ENCODE measurements at places on chromosomes 13 and 19.
A peak's percentile ranks its signal among the peaks of the same experiment; 100 is the strongest.

GRCh38 chr13:73451221-73452029 is 392.6 kb downstream of the KLF5 start:
- no peak for DNase-seq

- DNase-seq, result peak; percentile 67
Observed at GRCh38 chr19:10565028-10565566, 713 bp downstream of the KRI1 start.

DNA sequence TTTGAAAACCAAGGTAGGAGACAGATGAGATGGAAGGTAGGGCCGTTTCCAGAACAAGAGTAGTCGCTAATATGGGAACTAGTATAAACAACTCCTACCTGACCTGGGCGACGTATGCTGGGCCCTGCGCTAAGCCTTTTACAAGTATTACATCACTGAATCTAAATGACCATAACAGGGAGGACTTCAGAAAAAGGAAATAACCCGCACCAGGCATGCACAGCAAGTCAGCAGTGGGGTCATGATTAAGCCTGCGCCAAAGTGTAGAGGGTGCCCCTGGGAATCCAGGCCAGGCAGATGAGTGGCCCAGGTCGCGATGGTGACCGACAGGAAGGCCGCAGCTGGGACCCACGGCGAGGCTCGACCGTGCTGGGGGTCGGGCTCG is 613 bp downstream of the ATP13A1 start:
- DNase-seq, result no peak

DNA sequence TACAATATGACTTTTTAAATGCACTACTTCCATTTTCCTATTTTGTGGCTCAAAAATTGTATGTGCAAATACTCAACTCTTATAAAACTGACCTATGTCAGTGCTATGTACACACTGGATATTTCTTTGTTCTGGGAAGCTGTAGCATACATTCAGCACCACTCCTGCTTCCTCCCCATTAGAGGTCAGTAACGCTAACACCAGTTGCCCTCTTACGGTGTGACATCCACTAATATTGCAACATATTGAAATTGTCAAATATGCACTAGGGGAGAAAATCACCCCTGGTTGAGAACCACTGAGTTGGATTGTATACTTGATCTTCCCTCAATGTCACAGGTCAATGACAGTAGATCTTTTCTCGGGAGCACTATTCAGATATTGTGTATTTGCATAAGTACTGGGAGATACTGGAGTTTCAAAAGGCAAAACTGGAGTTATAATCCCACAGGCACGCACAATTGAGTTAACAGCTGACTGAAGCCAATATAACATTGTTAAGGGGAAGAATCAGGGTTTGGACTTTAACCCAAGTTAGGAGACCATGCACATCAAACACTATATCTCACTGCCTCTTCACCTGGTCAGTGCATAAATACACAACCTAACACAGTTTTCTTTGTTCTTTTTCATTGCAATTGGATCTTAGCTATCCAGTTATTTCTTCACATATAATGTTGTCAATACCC is 1276.5 kb upstream of the MIR17HG start:
- DNase-seq, result no peak

DNA sequence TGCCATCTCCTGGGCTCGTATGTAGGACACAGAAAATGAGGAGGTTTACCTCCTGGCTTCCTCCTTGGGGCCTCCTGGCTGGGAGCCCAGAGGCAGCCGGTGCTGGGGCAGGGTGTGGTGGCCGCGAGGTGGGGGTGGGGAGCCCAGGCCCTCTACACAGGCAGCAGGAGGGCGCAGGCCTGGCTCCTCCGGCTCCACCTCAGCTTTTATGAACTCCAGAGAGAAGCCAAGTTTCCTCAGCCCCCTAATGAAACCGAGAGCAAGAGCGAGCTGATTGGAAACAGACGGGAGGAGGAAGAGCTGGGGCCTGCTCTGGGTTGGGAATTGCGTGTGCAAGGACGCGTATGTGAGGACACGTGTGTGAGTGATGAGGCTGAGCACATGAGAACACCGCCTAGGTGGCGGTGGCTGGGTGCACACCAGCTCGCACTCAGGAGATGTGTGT is 23.1 kb downstream of the LYL1 start:
- DNase-seq, result no peak

DNA sequence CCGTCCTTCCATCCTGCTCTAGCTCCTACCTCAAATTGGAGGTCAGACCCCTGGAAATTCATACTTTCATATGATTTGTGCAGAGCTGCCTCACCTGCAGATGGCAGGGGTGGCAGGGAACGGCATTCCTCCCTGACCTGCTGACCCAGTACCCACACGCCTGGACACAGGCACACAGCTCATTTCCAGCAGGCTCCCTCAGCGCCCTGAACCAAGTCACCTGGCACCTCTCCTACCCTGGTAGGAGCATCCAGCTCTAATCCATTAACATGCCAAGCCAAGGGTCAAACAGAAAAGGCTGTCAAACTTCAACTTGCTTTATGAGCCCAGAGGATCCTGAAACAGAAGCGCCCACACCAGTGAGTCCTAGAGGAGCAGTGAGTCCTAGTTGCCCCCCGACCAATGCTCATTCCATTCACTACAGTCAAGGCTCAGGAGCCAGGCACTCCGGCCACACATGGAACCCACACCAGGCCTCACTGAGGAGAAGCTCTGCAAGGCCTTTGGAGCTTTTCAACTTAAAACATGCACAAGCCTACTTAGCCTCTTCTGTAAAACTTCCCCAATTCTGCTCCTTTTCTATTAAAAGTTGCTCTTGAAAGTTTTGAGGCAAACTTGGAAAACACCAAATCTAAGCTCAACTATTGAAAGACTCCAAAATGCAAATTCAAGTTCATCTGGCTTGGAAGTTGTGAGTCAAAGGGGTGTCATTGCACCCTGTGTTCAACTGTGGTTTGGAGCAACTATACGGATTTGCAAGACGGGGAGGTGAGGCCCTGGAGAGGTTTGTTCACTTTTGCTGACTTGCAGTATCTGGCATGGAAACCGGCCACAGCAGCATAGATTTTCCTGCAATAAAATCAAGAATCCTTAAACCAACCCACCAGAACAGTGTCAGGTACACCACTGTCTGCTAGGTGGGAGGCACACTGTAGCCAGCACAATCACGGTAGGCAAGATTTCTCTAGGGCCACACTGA is 96.7 kb downstream of the CRYL1 start:
- DNase-seq, result no peak

DNA sequence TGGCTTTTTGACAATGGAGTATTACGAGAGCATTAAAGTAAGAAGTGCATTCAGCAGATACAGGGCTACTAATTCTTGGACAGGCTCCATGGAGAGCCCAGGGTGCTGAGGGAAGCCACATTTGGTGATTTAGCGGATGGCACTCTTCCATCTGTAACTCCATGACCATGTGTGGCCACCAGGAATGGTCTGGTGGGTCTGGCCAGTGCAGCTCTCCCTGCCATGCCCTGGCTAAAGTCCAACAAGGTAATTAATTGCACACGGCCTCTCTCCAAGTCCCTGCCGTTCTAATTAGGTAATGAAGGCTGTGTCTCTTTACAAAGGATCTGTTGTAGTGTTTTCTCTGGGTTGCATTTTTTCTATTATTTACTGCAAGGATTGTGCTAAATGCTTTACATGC is 4.3 kb upstream of the ZFR2 start:
- DNase-seq, result no peak

GRCh38 chr13:20987599-20987998 is 73.8 kb downstream of the LATS2 start:
- no peak for DNase-seq

DNA sequence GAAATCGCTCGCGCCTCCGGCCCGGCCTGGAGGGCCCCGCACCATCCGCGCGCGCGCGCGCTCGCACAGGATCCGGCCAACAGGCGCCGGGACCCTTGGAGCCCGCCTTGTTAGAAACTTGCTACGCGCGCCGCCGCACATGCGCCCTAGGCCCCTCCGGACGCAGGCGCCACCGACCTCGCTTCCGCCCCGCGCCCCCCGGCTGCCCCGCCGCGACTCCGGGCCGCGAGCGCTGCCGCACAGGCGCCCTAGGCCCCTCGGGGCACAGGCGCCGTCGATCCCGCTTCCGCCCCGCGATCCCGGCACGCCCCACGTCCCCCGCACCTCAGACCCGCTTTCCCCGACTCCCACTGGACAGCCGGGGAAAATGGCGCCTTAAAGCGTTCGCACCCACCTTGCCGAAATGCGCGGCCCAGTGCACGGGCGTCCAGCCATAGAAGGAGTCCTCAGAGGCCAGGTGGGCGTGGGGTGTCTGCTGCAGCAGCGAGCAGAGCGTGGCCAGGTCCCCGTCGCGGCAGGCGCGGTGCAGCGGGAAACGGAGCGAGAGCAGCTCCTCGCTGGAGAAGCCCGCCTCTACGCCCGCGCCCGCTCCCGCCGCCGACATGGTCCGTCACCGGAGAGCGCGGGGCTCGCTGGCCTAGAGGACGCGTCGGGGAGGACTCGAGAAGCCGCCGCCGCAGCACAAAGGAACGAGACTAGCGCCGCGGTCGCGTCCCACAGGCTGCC is 375 bp downstream of the ANKRD10 start:
- DNase-seq, result peak; percentile 76

- no peak for DNase-seq
Observed at GRCh38 chr19:56347163-56347778, 32.6 kb upstream of the ZSCAN5A start.

DNA sequence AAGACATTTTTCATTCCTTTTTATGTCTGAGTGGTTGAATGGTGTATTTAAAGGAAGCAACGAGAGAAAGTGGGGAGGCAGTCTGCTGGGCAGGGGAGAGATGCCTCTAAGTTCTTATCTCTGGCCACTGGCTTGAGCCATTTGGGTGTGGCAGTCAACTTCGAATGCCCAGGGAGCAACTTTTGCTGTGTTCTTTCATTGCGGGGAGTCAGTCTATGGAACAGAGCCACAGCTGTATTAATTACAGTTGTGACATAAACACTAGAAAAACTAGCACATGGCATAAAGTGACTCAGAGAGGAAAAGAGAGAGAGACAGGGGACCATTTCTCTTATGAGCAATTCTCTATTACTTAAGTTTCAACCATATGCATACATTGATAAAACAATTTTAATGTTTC is 40.4 kb upstream of the PDCD5 start:
- no peak for DNase-seq

DNA sequence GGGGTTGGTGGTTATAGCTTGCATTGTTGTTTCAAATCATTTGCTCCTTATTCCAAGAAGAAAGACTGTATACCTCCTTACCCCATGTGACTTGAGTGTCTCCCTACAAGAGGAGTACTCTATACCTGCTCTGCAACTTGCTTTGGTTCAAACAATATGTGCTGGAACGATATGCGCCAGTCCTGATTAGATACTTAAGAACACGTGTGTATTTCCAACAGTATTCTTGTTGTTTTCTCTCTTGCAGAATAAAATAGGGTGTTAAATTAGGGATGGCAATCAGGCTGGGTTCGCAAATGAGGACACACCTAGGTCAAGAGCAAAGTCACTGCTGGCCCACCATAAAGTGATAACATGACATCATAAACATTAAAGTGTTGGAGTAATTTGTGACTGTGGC is 895.0 kb upstream of the SLITRK1 start:
- no peak for DNase-seq

DNA sequence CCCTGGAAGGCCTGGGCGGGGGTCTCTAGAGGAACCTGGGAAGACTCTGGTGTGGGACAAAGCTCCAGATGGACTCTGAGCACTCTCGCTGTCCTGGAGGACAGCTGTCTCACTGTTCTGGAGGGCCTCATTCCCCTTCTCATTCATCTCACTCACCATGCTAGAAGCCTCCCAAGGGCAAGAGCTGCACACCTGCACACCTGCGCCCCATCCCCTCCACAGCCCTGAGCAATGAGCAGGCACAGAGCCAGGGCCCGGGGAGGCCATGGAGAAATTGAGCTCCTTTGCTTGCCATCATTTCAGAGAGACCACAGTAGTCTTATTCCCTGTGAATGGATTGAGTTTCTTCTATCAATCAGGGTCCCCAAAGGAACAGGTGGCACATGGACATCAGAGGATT is 1168.5 kb downstream of the UQCRFS1 start:
- no peak for DNase-seq

DNA sequence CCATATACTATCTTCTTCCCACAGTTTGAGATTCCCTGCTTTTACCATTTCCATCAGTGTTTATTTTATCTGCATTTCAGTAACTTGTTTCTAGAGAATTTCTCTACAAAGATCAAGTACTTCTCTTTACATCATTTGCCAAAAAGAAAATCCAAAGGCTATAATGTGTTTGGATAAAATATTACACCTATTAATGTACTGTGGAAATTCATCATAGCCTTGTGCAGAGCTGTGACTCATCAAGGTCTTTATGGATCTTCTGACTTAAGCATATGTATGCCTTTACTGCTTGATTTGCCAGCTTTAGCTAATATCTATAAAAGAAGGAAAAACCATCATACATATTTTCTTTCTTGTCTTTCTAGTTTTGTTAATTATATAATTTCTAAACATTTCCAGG is 9.6 kb upstream of the HTR2A start:
- DNase-seq, result no peak

DNA sequence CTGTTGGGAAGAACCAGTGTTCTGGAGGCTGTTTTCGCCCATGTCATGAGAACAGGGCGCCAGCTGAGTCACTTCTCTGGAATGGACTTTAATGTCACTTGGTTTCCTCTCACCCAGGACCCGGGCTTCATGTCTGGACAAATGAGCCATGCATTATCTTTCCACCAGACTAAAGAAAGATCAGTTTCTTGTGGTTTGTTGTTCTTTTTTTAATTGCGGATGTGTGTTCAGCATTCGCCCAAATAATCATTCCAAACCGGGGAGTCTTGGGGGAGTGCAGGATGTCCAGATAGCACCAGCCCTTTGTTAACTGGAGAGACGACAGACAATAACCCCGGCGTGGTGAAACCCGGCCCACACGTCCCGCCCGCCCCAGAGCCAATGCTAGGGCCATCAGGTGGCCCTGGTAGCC is 102.5 kb downstream of the COL4A2 start:
- no peak for DNase-seq

GRCh38 chr19:49852631-49853126 is 1.7 kb downstream of the PTOV1 start:
- no peak for DNase-seq

GRCh38 chr13:34344816-34345215 is 526.9 kb downstream of the RFC3 start:
- no peak for DNase-seq

- no peak for DNase-seq
Observed at GRCh38 chr19:16259385-16260159, 61.9 kb downstream of the AP1M1 start.

- no peak for DNase-seq
Observed at GRCh38 chr19:28021259-28022185, 1191.4 kb downstream of the UQCRFS1 start.

DNA sequence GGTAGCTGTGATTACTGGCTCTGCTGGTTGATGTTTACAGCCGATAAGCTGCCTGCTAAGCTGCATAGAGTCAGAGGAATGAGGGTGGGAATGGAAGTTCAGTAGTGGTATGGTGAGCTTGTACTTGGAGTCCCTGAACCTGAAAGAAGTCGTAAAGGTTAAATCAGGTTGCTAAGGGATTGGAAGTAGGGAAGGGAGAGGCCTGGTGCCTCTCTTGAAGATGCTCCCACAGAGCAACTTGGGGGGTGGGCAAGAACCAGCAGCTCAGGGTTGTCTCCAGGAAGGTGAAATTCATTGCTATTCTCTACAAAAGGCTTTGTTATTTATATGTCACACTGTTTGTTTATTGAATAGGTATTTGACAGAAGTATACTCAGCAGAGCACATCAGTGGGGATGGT is 73.8 kb upstream of the OLFM4 start:
- no peak for DNase-seq

All from activated T-cell treated with anti-CD3 and anti-CD28 coated beads, Interleukin-2, amount 50 U/mL, for 1 hour (primary cell).